Umbilical cord (tissue), 2 donors: ENCODE measurements at places on chromosomes 7 and 10. TPM values are rescaled to one million over a fixed set of nuclear protein-coding genes. Genes with fewer than 3 reads are reported as not detected.

GRCh38 chr7:29780346-29780745, 26.0 kb upstream of the WIPF3 start:
- no peak for DNase-seq

DNA sequence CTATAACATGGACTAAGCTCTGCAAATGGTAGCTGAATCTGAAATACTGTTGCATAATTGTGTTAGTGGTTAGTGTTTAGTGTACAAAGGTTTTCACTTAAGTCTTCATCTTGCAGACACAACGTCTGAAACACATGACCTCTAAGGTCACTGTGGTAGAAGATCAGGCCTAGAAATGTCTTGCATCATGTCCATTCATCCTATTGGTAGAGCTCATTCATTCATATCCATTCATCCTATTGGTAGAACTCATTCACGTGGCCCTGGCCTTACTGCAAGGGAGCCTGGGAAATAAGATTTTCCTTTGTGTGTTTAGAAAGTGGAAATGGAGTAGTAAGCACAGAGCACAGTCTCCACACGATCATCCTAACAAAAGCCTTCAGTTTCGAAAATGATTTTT, 485.8 kb downstream of the PLXNA4 start:
- no peak for DNase-seq

GRCh38 chr10:78460204-78460603, 426.5 kb downstream of the RPS24 start:
- no peak for DNase-seq

GRCh38 chr10:69901022-69901421, 99.3 kb downstream of the COL13A1 start:
- no peak for DNase-seq

The PRR15 gene
- total RNA-seq: not detected

The SPDYE1 gene
- not detected for total RNA-seq

The ASAH2 gene
- total RNA-seq: 1.9 TPM

The SLC39A12 gene
- total RNA-seq: not detected

The KNDC1 gene
- 4.8 TPM for total RNA-seq
